ENCODE measurements at places on chromosomes 7 and 10.

DNA sequence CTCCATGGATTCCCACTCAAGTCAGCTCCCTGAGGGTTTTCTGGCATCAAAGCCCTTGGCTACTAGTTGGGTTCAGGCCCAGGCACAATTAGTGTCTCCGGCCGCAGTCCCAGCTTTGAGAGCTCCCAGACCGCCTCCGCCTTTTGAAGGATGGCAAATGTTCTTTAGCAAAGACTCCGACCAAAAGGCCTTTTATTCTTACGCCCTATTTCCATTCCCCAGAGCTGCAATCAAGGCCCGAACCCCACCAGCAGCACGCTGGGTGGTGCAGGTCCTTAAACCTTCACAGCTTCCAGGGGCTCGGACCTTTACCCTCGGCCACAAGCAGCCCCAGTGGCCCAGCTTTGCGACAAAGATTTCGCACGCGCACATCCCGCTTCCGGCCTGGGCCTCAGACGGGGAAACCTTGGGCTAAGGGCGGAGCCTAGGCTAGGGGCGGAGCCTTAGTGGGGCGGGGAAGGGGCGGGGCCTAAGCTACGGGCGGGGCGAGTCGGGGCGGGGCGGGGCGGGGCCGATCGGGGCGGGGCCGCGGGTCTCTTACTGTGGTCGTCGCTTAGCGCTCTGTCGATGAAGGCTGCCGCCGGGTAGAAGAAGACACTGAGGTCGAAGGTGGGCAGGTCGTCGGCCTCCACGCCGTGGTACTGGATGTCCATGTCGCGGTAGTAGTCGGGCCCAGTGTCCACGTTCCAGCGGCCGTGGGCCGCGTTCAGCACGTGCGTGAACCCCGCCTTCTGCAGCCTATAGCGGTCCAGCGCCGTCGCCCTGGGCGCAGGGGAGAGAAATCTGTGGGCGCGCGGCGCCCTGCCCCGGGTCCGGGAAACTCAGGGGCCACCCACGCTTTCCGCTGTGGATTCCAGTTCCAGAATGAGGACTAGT lies 68.0 kb upstream of the SAMD8 start:
- no peak for DNase-seq

- no peak for DNase-seq
These were observed 72.8 kb upstream of the ZNF479 start for GRCh38 chr7:57205000-57205399.

DNA sequence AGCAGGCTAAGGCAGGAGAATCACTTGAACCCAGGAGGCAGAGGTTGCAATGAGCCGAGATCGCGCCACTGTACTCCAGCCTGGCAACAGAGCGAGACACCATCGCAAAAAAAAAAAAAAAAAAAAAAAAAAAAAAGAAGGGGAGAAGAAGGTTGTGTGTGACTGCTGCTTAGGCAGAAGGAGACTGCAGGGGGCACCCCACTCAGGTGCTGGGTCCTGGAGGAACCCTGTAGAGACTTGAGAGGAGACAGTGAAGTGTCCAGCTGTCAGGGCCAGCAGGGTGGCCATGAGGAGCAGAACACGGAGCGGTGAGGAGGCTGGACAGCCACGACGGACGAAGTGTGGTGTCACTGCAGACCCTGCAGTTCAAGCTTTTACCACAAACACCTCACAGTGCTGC lies 99.0 kb upstream of the NMT2 start:
- DNase-seq: no peak

DNA sequence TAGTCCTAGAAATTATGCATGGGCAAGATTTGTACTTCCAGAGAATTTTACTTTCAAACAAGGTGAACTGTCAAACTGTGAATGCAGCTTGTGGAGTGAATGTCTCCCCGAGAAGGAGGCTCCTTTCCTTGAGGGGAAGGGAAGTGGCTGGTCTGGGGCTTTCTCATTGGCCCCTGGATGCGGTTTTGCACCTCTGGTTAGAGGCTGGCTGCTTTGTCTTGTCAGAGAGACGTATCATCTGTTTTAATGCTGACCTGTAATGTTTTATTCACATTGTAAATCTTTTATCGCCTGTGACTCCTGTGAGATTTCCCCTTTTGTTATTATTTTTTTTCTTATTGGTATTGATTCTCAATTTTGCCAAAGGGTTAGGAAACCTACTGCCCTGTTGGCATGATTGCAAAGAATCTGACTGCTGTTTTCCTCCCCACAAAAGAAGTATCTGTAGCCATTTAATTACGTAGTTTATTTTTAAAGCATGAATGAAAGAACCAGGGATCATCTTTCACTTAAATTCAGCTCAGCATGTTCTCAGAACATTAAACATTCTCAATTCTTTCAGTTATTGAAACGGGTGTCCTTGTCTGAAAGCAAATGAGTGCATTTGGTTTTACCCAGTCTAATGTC lies 238.3 kb upstream of the NFE2L3 start:
- DNase-seq: no peak

GRCh38 chr7:152006336-152006735 lies 19.1 kb upstream of the GALNT11 start:
- DNase-seq: no peak

DNA sequence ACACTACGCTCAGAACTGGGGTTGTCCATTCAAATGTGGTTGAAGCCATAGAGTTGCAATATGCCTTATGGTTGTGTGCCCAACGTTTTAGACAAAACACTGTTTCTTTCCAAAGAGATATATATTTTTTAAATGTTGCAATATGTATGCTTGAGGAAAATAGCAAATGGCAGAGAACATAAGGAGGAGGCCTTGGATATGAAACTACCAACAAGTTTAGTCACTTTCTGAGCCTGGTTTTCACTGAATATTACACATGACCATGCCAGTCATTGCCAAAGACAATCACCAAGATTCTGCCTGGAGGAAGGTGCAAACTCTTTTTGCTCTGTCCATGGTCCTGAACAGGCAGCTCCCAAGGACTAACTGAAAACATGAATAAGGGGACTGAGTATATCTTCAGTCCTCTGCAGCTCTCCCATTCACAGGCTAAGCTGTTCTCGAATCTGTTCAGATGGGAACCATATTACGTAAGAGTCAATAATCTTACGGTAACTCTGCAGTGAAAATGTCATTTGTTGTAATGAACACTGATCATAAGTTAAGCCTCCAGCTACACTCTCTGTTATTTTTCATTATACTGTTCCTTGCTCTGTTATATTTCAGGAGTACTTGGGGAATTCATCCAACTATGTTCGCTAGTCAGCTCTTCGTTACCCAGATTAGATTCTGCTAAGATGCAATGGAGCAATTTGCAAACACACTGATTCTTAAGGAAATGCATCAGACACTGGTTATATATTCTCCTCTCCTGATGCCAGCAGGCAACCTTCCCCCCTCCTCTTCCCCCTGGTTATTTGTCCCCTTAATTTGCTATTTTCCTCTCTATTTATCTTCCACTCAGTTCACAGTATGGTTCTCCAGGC lies 90.7 kb upstream of the C1QL3 start:
- no peak for DNase-seq

DNA sequence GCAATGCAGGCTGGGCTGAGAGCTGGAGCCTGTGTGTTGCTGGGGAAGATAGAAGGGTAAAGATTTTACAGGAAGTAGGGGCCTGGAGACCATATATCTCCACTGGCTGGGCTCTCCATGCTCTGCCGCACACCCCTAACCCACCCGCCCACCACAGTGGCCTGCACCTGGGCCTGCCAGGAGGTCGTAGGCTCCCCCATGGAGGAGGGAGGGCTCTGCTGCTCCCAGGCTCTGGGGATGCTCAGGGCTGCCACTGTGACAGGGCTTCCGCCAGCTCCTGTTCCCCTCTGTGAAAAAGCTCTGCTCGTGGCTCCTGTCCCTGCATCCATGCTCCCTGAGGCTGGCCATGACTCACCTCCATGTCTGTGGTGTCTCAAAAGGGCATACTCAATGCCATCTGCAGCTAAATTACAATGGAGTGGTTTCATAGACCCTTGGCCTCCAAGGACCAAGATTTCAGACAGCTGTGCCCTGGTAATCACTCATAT lies 106.0 kb downstream of the CXCL12 start:
- DNase-seq: no peak

DNA sequence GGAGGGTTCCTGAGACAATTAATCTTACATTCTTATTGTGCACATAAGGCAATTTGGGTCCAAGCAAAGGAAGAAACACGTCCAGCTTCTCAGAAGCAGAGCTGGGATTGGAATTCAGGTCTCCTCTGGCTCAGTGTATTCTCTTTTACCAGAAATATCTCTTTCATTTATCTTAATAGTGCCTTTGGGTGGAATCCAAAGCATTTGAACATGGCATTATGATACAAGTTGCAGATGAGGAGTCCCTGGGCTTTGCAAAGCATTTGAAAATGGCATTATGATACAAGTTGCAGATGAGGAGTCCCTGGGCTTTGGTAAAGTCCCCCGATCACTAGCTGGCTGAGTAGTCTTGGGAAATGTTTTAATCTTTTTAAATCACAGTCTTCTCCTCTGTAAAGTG lies 30.0 kb upstream of the PTN start:
- no peak for DNase-seq

- DNase-seq: no peak
These were observed 561.5 kb downstream of the DNAJB6 start for GRCh38 chr7:157898261-157898660.

DNA sequence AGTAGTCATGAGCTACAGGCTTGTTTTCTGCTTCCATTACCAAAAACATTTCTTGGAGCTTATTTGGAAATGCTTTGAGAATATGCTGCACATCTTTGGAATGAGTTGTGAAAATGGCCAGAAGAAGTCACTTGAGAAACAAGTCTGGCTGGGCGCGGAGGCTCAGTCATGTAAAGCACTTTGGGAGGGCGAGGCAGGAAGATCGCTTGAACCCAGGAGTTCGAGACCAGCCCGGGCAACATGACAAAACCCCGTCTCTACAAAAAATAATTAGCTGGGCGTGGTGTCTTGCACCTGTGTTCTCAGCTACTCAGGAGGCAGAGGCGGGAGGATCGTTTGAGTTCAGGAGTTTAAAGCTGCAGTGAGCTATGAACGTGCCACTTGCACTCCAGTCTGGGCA lies 882 bp upstream of the CHCHD1 start:
- DNase-seq: no peak

- DNase-seq: no peak
These were observed 66.1 kb downstream of the ADD3 start for GRCh38 chr10:110073896-110074295.

DNA sequence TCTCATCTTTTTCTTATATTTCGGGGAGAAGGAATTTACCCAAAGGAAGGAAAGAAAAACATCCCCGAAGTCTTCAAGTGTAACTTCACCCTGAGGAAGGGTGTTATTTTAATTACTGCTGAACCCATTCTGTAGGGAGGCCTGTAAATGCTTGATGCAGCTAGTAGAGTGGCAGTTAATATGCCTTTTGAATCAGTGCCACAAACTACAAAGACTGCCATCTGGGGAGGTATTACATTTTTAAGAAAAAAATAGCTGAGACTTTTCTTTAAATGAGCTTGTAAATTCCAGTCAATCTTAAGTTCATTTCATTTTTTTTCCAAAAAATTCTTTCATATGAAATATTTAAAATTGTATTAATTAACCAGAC lies 233.1 kb upstream of the FERD3L start:
- DNase-seq: no peak

- no peak for DNase-seq
These were observed 29.0 kb upstream of the ZNF273 start for GRCh38 chr7:64874114-64874513.

DNA sequence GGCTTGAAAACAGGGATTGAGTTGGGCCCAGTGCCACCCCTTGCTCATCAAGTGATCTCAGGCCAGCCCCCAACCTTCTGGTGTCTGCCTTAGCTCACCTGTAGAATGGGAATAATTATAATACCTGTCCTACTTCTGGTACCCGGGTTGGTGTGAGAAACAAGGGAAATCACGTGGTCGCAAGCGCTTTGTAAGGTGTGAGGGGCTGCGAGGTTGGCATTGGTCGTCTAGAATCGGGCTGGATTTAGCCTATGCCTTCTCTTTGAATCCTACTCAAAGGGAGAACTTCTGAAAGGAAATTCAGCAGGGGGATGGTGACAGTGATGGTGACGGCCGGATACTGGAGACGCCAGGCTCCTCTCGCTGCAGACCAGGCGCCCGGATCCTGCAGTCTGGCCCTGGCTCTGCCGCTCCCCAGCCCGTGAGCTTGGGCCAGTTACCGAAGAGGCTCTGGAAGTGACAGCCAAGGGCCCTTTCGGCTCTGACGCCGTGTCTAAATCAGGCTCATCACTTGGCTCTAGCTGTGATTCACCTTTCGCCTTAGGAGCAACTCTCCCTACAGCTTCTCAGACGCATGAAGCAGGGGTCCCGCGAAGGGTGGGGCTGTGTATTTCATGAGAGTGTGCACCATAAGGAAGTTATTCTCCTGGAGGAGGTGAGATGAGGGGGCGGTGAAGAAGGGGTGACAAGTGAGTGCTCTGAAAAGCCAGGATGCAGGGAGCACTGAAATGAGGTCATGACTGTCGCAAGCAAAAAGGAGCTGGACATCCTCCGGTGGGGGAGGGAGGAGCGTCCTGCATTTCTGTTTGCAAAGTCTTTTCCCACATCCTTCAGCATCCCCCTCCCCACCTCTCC lies 4.0 kb upstream of the CREB5 start:
- DNase-seq: peak; percentile 78

- DNase-seq: no peak
These were observed 4.6 kb downstream of the TLL2 start for GRCh38 chr10:96509017-96509641.
